PC-9 (cell line): ENCODE measurements at places on chromosomes 5 and 9. TPM values are rescaled to one million over a fixed set of nuclear protein-coding genes. Genes with fewer than 3 reads are reported as not detected.
A peak's percentile ranks its signal among the peaks of the same experiment; 100 is the strongest.

GRCh38 chr9:116432051-116432450, 255.1 kb upstream of the TRIM32 start:
- no peak for DNase-seq

DNA sequence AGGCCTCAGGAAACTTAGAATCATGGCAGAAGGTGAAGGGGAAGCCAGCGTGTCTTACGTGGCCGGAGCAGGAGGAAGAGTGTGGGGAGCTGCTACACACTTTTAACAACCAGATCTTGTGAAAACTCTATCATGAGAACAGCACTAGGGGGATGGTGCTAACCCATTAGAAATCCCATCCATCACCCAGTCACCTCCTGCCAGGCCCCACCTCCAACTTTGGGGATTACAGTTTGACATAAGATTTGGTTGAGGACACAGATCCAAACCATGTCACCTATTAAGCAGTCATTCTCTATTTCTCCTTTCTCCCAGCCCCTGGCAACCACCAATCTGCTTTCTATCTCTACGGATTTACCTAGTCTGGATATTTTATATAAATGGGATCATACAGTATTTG, 26.9 kb downstream of the PBX3 start:
- DNase-seq: no peak

- DNase-seq: peak; percentile 51
Measured at GRCh38 chr5:16160706-16161105, 18.9 kb downstream of the MARCHF11 start.

DNA sequence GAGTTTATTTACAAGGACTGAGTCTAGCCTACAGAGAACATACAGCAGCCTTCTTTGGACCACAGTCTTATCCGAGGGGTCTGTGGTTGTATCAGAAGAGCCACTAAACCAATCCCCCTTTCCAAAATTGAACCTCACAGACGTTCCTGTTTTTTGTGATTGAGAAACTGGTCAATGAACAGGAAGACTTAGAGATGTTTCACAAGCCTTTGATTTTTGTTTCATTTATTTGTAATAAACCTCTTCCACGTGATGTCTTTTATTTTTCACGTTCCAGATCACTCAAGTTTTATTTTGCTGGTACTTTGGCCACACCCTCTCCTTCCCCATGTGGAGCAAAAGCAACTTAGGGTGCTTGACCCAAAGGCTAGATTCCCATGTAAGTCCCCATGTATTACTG, 16.1 kb downstream of the CCT5 start:
- DNase-seq: no peak

DNA sequence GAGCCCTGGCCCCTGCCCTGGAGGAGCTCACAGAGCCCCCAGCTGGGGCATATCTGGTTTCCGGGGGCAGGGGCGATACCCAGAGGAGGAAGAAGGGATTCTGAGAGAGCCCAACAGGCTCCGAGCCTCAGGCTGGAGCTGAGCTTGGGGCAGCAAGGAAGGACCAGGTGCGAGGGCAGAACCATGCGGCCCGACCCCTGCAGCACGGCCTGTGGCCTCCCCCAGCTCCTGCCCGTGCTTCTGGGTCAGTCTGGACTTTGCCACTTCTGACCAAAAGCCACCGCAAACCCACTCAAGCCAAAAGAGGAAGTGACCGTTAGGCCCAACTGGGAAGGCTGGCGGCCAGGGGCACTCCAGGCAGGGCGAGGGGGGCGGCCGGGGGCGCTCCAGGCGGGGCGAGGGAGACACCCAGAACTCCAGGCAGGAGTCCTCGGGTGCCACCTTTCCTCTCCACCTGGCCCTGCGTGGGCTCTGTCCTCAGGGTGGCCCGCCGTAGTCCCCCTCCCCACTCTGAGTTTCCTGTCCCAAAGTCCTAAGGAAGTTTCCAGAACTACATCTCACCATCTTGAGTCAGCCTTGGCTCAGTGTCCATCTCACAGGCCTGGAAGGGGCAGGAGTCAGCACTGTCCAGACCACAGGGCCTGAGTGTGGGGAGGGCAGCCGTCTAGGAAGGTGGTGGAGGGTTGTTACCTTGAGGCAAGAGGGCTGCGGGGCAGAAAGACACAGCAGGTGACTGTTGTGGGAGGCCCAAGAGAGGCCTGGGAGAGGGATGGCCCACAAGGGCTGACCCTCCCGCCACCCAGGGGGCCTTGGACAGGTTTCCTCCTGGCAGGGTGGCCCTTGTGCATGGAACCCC, 946 bp upstream of the LTC4S start:
- DNase-seq: no peak

GRCh38 chr5:59666440-59667068, 227.0 kb downstream of the PDE4D start:
- no peak for DNase-seq

- DNase-seq: no peak
Measured at GRCh38 chr5:91207248-91207647, 175.9 kb downstream of the ARRDC3 start.

GRCh38 chr5:161406880-161407279, 139.6 kb downstream of the GABRB2 start:
- no peak for DNase-seq

DNA sequence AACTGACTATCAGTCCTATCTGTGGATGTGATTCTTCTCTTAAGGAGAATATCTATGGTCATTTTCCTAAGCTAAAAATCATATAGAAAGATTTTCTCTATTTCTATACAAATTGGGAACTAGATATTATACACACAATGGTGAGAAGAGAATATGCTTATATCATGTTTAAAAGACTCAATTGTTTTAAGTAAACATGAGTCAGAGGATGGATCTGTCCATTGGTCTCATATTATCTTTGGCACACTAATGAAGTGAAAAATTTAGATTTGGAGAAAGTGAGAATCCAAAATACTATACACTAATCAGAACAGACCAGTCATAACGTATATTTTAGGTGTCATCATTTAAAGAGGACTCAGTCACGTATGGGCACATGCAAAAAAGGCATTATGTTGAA, 16.5 kb upstream of the SPINK14 start:
- no peak for DNase-seq

DNA sequence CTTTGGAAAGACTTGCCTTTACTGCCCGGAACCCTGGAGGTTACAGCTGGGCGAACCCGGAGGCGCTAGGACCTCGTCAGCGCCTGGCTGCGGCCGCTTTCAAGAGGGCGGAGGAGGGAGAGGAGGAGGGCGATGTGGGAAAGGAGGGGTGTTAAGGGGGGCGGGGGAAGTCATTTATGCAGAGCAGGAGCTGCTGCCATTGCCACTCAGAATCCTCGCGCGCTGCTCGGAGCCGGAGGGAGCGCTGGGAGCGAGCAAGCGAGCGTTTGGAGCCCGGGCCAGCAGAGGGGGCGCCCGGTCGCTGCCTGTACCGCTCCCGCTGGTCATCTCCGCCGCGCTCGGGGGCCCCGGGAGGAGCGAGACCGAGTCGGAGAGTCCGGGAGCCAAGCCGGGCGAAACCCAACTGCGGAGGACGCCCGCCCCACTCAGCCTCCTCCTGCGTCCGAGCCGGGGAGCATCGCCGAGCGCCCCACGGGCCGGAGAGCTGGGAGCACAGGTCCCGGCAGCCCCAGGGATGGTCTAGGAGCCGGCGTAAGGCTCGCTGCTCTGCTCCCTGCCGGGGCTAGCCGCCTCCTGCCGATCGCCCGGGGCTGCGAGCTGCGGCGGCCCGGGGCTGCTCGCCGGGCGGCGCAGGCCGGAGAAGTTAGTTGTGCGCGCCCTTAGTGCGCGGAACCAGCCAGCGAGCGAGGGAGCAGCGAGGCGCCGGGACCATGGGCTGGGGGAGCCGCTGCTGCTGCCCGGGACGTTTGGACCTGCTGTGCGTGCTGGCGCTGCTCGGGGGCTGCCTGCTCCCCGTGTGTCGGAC, at the start of gene PCSK5:
PCSK5 (plus strand) TSS at position 202 of the 805 bp plus-strand sequence; CDS start at position 711, 509 bp downstream.
- DNase-seq: peak; percentile 88

- peak; percentile 77 for DNase-seq
Measured at GRCh38 chr9:115118879-115119218, 892 bp upstream of the TNC start.

GRCh38 chr5:39233783-39234182, 14.4 kb upstream of the FYB1 start:
- DNase-seq: no peak

DNA sequence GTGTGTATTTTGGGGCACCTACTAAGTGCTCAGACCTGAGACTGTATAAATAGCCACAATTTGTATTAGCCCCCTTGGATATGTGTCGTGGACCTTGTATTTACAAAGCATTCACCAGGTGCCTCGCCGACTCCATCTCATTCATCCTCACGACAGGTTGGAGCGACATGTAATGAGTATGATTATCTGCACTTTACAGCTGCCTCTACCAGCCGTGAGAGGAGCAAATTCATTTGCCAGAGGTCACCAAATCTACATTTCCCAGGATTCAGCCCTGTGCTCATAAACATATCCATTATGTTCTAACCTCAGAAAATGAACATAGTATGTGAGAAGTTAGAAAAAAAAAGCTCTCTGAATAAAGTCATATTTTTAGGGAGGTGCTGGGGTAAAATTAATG, 167.4 kb downstream of the ZDHHC21 start:
- no peak for DNase-seq

DNA sequence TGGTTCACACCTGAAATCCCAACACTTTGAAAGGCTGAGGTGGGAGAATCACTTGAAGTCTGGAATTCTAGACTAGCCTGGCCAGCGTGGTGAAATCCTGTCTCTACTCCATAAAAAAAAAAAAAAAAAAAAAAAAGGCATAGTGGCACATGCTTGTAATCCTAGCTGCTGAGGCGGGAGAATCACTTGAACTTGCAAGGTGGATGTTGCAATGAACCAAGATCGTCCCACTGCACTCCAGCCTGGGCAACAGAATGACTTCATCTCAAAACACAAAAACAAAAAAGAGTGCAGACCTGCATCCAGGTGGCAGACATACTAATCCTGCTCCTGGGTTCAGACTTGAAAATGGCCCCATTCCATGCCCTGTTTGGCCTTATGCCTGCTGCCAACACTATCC, 21.8 kb upstream of the ADAMTS19 start:
- no peak for DNase-seq

DNA sequence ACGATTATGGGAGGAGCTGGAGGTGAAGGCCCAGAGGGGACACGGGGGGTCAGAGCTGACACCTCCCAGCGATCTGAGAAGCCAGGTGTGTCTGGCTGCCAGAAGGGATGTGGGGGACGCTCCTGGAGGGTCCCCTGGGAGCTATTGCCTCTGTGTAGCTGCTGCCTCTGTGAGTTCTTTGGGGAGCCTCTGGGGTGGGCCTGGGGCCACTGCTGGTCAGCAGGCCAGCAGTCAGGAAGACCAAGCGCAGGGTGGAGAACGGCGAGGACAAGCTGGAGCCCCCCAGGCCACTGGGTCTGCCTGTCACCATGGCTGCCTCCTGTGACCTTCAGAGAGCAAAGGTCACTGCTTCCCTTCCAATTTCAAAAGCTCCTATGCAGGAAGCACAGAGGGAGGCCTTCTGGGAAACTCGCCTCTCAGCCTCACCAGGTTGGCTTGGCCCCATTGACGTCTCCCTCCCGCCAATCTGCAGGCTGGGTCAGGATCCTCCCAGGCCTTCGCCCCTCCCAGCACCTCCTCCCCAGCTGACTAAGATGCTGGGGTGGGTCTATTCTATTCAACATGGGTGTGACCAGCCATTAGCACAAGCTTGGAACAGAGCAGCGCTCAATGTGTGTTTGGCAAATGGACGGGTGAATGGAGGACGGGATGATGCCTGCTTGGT, 126.4 kb downstream of the GAPVD1 start:
- DNase-seq: no peak

DNA sequence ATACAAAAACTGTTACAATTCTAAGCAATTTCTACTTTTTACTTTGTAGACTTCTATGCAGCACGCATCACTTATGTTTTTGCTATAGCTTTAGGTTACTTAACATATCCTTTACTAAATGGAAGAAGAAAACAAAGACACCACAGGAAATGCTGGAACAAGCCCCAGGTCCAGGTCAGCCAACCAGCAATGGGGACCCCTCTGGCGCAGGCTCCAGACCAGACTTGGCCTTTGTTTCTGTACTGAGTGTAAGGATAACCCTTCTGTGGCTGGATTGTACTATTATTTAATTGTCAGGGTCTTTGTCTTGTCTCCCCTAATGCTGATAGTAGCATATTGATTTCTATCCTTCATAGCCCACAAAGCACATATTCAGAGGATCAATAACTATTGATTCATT, 4.2 kb downstream of the SEMA4D start:
- no peak for DNase-seq

DNA sequence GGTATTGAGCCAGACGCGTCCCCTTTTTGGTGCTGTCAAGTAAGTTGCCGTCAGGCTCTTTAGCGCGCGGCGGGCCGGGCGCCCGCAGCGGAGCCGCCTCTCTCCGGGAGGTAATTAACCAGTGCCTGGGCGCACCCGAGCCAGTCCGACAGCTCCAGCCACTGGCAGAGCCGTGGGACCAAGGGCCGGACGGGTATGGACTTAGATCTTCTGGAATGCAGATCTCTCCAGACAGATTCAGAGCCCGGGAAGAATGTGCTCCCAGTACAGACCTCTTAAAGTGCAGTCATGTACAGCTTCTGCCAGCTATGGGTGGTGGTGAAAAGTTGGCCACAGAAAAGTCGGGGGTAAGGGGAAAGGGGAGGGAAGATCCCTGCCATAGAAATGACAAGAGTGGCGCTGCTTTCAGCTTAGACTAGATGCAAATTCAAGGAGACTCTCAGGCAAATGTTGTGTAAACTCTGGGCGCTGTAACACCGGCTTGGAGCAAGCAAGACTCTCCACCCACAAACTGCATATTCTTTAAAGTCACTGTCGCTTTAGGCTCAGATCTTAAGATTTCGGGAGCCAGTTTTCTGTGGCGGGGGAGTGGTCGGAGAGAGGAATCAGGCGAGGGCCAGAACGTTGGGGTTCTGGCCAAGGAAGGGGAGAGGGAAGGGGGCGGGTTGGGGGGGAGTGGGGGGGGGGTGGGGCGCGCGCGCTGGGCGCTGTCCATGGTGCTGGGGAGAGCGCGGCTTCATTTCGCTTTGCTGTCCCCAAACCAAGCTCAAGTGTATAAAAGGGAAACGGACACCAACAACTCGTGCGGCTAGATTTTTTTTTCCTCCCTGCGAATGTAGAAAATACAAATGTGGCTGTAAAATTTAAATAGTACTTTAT, 29.2 kb downstream of the NR2F1 start:
- peak; percentile 13 for DNase-seq

- peak; percentile 57 for DNase-seq
Measured at GRCh38 chr5:94618029-94618492, 343 bp downstream of the KIAA0825 start.

DNA sequence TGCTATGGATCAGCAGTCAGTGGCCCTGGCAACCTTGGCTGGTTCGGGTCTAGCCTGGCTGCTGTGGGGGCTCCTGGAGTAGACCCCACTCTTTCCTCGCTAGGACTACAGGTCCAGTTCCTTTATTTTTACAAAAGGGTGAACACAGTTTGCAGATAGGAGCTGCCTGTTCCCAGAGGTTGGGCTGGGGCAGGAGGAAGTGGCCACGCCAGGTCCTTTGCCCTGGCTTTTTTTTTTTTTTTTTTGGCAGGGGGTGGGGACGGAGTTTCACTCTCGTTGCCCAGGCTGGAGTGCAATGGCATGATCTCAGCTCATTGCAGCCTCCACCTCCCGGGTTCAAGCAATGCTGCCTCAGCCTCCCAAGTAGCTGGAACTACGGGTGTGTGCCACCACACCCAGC, 7.9 kb downstream of the SLC2A6 start:
- no peak for DNase-seq

GRCh38 chr5:18036531-18036930, 402.3 kb downstream of the TAF11L14 start:
- DNase-seq: no peak

Gene BTNL8
- total RNA-seq: not detected in 2 replicates

Gene INSYN2B
- total RNA-seq: 0.13 TPM in 1 of 2 replicates, not detected in the other

Gene FAM153A
- not detected in 2 replicates for total RNA-seq

Gene KCNN2
- not detected in 2 replicates for total RNA-seq

Gene NEUROG1
- total RNA-seq: not detected in 2 replicates

Gene ENHO
- not detected in 2 replicates for total RNA-seq

Gene SLC25A2
- total RNA-seq: 0.33 and 0.55 TPM in 2 replicates

Gene BAAT
- not detected in 2 replicates for total RNA-seq

Gene KLHL3
- 13.6 and 15.2 TPM in 2 replicates for total RNA-seq

Gene IFNA7
- total RNA-seq: not detected in 2 replicates
